ENCODE measurements at places on chromosomes 16 and 17.

DNA sequence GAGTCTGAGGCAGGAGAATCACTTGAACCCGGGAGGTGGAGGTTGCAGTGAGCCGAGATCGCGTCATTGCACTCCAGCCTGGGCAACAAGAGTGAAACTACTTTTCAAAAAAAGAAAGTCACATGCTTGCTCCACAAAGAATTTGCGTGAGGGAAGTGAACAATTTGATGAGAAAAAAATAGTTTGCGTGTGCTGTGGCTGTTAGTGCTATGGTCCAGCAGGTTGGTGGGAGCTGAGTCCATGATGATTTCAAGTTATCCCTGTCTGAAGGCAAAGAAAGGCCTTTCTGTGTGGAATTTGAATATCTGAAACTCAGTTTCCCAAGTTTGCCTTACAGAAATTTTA is 21.0 kb downstream of the PRCD start:
- no peak for DNase-seq

DNA sequence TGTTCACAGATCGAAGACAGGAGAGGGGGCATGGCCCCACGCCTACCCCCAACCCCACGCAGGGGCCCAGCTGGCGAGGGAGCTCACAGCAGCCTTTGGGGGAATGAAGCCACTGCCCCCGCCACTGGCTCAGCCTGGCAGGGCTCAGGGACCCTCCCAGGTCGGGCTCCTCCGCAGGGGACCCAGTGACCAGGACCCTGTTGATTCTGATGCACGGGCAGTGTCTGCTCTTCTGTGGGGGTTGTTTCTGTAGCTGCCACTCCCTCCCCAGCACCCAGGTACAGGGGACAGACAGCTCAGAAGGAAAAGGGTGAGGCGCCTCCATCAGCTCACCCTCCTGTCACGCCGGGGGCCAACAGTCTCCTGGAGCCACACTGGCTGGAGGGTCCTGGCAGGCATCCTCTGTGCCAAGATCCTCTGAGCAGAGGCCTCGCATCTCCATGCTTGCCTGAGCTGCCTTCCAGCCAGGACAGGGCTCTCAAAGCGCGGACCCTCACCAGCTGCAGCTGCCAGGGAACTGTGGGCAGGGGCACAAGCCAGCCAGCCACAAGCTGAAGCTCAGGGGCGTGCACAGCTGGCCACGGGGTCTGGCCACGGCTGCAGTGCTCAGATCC is 49.1 kb downstream of the ZNF778 start:
- DNase-seq, result no peak

DNA sequence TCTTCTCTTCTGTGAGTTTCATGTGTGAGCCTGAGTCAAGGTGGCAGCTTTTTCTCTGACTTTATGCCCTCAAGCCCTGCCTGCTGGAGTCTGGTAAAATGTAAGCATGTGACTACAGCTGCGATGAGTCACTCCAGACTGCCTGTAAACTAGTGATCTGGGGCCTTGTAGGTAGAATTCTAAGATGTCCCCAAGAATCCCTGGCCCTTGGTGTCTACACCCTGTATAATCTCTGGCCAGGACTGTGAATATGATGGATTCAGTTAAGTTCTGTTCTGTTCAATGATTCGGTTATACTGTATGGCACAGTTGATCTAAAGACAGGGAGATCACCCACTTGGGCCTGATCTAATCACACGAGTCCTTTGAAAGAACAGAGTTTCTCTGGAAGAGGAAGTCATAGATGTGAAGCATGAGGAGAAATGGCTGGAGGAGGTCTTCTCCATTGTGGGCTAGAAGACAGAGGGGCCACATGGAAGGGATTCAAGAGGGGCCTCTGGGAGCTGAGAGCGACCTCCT is 29.8 kb downstream of the PRSS54 start:
- no peak for DNase-seq

- no peak for DNase-seq
Observed at GRCh38 chr17:13462146-13462545, 139.6 kb downstream of the HS3ST3A1 start.

GRCh38 chr17:49969134-49969759 is at the start of gene DLX4:
DLX4 (plus strand) TSS chr17:49969190; CDS start chr17:49969469, 279 bp downstream.
- no peak for DNase-seq

- no peak for DNase-seq
Observed at GRCh38 chr16:62565706-62566105, 529.5 kb upstream of the CDH8 start.

GRCh38 chr17:73390851-73391250 is 79.0 kb upstream of the CDC42EP4 start:
- no peak for DNase-seq

DNA sequence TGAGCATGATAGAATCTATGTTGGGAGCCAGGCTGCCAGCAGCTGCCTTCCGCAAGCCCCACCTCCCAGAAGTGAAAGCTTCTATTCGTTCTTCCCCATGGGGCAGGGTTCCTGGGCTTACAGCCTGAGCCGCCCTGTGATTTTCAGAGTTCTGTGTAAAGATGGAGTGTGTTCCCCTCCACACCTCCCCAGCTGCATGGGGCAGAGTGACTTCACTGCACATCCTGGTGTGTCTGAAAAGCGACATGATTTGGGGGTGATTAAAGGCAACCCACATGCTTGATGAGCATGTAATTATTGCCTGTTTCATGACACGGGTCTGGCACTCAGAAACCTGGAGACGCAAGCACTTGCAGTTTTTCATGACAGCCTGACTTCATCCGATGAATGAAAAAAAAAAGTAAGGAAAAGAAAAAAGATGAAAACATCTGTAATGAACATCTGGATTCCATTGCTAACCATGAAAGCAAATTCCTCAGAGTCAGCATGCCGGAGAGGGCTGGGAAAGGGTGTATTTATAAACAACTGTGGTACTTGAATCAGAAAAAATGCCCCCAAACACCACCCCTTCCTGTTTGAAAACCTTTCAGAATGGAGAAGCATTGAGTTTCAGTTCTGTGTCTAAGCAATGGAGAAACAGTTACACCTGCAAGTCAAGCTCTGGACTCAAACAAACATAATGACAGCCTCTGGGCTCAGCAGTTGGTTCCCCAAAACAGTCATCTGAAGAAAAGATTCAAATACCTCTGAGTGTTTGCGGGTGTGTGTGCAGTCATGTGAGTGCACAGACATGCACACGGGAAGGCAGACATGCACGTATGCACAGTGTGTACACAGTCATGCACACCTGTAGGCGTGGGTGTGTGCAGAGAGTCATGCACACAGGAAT is 266.0 kb downstream of the ENGASE start:
- no peak for DNase-seq

DNA sequence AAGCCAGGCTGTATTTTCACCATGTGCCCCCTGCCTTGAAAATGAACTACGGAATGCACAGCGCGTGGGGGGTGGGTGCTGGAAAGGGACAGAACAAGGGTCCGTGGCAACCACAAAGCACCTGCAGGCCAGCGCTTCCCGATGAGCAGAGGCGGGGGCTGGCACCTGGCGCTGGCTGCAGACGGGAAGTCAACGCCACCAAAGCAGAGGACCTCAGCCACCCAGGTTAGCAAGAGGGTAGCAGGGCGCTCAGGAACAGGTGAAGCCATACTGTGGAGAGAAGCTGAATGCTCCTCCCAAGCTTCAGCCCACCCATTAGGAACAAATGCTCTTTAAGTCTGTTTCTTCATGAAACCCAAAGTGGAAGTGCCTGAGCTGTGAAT is 64.7 kb downstream of the KLHDC4 start:
- no peak for DNase-seq

DNA sequence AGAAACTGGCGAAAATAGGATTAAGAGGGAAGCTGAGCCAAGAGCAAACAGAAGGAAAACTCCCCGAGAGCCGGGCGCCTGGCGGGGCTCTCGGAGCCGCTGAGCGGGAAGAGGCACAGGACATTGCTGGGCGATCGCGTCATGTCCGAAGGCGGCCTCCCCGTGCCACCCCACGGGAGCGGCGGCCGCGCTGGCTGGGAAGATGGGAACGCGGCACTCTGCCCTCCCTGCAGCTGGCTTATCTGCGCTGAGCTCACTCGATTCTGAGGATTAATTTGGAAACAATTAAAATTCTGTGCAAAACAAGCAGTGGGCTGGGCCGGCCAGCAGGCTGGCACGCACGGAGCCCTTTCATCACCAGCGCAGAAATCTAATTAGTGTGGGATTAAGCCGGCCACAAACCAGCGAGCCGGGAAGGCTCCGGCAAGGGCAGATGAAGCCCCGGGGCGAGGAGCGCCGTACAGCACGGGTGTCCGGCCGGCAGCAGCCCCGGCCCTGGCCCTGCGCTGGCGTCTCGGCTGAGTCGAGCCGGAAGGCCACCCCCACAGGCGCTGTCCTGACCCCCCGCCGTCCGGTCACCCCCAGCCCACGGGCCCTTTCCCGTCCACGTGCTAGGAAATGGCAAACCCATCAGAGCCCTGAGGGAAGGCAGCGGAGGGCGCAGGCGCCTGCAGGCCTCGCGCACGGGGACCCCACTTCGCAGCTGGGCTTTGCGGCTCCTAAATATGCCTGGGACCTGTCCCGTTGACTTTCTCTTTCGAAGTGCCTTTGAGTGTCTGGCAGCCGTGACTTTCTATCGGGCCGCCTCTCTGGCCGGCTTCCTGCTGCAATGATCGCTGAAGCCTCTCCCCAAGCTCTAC is 37.9 kb downstream of the SOX8 start:
- DNase-seq, result peak; percentile 33

DNA sequence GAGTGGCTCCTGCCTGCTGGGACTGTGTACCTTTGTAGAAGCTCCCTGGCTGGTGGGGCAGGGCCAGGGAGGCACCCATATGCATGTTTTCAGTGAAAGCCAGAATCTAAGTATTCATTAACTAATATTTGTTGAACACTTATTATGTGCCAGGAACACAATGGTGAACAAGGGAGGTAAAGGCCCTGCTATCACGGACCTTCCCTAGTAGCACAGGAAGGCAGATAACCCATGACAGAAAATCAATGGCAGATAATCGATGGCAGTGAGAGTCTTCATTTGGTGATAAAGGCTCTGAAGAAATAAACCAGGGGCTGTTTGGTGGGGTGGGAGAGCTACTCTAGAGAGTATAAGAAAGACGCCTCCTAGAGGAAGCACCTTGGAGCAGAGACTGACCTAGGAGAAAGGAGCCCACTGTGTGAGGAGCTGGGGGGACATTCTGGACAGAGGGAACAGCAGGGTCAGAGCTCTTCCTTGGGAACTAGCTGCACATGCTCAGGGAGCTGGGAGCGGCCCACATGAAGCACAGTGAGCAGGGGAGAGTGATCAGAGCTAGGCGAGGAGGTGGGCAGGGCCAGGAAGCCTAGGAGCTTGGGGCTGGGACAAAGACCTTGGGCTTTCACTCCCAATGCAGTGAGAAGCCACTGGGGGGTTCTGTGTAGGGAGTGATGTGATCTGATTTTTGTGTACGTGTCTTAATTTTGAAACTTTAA is 78.5 kb downstream of the SPECC1 start:
- no peak for DNase-seq

Measured in NCI-H524 treated with DMSO at 0.1 percent for 48 hours (cell line).